Activated naive CD4-positive, alpha-beta T cell (primary cell): ENCODE measurements at places on chromosomes 7 and 10.

DNA sequence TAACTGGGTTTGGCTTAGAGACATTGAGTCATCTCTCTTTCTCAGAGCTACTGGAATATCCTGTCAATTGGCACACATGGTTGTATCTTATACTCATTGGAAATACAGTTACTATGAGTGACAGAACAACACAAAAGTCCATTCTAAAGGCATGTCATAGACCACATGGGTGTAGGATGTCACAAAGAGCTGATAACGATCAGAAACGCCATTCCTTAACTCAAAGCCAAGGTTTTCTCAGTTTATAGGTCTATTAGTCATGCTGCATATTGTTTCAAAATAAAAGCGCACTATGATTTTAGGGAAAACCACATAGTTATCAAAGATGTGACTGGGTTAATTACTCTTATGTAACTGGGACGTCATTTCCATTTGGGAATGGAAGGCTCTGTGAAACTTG is 147.2 kb upstream of the FAM171A1 start:
- no peak for DNase-seq

DNA sequence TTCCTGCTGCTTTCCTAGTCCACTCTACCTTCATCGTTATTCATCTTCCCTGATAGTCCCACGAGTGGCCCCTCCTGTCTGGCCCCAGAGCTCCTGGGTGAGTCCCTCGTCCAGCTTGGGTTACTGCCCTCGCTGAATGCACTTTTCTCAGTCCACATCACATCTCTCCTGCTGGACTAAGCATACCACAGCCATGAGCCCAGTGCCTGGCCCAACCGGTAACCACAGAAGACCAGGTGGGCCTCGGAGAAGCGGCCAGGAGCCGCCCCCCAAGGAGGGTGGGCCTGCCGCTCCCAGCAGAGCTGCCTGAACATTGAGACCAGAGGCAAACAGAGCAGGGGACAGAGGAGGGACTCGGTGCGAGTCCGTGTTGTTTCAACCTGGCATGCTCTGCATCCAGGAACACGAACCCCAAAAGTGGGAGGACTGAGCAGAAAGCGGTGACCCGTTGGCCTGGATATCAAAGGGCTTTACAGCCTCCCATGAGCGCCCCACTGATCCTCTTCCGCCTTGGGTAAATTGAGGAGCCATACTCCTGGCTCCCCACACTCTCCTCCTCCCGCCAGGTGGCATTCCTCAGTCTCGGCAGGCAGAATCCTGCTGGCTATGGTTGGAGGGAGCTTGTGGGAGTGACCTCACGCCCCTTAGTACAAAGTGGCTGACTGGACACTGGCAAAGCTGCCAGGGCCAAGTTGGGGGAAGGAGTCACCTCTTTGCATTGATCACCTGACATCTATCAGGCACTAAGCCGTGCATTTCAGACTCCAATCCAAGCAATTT is 13.3 kb downstream of the TMEM72 start:
- no peak for DNase-seq

DNA sequence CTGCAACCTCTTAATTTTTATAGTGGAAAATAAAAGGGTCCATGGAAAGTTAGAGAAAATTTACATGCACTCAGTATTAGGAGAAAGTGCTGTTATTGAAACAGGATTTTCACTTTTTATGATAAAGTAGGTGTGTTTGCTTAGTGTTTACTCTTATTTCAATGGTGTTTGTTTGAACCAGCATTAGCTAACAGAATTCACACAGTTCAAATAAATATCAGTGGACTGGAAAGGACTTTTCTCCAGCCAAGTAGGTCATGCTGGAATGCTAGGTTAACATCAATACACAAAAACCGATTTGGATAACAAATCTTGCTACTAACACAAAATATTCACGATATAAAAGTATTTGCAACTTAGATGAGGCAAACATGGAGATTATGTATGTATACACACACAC is 49.4 kb upstream of the BET1 start:
- DNase-seq: no peak

DNA sequence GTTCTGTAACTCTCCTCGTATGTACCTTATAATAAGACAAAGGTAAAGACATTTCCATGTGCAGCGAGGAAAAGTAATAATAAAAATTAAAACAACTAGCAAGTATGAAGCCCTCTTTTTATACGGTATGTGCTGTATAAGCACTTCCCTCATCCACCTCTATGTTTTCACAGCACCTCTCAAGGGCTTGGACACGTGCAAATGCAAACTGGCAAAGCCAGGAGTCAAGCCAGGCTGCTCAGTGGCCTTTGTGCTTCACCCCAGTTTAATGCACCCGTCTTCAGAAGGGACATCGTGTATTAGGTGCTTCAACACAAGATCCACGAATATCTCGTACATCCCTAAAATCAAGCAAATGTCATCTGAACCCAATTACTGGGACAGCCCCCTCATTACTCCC is 1.3 kb upstream of the DGKI start:
- DNase-seq: no peak

- no peak for DNase-seq
These were observed 1.5 kb downstream of the PDCD4 start for GRCh38 chr10:110872984-110873923.

GRCh38 chr10:15433850-15434537 is 62.9 kb upstream of the FAM171A1 start:
- DNase-seq: no peak
